Mesenteric fat pad (tissue), 1 donor: ENCODE measurements at places on chromosomes 11 and 22.

DNA sequence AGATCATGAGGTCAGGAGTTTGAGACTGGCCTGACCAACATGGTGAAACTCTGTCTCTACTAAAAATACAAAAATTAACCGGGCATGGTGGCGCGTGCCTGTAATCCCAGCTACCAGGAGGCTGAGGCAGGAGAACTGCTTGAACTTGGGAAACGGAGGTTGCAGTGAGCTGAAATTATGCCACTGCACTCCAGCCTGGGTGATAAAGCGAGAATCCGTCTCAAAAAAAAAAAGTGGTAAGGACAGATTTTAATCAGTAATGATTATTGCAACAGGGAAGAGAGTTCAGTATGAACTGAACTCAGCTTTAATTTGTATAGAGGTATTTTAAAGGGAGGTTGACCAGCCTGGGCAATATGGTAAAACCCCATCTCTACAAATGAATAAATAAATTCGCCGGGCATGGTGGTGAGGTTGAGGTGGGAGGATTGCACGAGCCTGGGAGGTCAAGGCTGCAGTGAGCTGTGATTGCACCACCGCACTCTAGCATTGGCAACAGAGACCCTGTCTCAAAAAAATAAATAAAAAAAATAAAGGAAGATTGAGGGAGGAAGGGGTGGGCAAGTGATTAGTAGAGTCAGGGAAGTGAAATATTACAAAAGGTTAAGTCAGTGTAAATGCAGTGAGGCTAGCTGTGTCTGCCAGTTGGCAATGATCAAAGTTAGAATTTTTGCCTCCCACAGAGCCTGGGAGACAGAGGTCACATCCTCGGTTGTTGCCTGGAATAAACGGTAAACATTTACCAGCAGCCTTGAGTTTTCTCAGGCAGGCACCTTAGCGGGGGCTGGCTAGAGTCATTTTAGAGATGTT, 2.6 kb upstream of the MCM5 start:
- DNase-seq: no peak

DNA sequence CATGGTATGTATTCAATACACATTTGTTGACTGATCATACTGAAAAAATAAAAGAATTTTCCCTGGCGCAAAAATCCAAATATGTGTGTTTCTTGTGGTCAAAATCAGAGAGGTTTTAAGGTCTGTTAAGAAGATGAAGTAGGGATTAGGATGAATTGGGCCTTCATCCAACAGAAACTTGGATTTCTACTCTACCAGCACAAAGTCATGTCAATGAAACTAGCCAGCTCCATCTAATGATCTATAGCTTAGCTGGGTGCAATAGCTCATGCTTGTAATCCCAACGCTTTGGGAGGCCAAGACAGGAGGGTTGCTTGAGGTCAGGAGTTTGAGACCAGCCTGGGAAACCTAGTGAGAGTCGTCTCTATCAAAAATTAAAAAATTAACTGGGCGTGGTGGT, 65.5 kb downstream of the USP35 start:
- no peak for DNase-seq

DNA sequence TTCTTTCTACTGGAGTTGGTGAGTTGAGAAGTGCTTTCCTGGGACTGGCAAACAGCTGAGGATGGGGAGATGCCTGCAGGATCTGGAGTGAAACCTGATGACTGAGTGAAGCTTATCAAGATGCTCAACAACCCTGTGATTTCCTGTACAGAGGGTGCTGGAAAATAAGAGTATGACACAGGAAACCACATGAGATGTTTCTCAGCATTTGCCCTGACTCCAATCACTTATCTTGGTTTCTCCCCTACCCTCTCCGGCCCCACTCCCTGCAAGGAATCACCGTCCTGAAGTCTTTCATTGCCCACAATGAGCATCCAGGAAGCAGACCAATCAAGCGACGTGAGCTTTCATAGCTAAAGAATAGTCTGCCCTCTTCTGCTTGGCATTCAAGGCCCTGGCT, at the start of gene MRGPRX2:
TSS of gene MRGPRX2 (minus strand) at position 89 of the 400 bp plus-strand sequence. CDS start 4,315 bp downstream, outside the sequence.
- no peak for DNase-seq

DNA sequence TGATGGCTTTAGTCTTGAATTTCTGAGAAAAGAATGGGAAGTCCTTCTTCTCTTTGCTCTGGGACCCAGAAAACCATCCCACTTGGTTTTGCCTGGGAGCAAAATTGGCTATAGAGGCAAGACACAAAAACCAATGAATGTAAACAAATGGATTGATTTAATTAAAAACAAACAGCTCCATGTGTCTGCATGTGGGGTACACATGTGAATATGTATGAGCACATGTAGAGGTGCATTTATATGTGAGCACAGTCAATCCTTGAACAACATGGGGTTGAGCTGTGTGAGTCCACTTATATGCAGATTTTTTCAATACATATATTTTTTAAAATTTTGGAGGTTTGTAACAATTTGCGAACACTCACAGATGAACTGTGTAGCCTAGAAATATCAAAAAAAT, 87.2 kb downstream of the CCDC81 start:
- no peak for DNase-seq

DNA sequence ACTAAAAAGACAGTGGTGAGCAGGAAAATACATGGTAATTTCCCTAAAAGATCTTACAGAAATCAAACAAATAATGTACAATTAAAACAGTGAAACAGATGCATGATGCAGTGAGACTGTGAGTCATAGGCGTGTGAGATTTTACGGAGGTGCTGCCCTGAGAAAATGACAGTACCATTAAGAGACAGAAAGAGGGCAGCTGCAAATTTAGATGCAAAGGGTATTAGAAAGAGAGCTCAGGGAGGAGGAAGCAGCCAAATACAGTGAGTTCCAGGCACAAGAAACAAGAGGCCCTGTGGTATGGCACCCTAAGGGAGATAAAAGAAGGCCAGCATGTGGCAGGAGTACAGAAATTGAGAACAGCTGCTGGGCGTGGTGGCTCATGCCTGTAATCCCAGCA, 88.5 kb upstream of the FIBIN start:
- no peak for DNase-seq

- no peak for DNase-seq
Measured at GRCh38 chr11:32172041-32172847, 81.4 kb downstream of the RCN1 start.

DNA sequence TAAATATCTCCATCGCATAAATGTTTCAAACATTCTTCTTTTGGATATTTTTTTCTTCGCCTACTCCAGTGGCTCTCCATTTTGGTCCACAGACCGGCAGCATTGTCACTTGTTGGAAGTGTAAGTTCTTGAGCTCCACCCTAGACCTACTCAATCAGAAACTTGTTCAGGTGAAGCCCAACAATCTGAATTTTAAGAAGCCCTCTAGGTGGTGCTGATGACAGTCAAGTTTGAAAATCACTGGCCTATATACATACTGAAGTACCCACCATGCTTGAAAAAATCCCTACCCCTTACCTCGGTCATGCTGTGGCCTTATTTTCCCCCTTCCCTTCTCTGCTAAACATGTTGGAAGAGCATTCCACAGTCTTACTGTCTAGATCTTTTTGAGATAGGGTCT, 10.2 kb upstream of the ACAT1 start:
- DNase-seq: no peak

DNA sequence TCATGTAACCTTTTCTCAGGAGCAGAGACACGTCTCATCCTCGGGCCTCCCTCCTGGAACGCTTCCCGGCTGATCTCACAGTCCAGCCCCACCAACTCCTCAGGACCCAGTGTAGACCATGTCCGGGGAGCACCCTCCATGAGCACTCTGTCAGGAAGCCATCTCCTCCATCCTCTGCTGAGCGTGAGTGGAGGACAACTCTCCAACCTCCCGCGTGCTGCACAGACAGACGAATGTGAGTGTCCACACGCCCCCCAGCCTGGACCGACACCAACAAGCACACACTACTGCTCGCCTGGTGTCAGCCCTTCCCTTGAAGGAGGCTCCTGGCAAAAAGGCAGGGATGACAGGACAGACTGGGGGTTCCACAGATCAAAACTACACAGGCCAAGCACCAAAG, 86.6 kb downstream of the SHANK2 start:
- peak; percentile 60 for DNase-seq

DNA sequence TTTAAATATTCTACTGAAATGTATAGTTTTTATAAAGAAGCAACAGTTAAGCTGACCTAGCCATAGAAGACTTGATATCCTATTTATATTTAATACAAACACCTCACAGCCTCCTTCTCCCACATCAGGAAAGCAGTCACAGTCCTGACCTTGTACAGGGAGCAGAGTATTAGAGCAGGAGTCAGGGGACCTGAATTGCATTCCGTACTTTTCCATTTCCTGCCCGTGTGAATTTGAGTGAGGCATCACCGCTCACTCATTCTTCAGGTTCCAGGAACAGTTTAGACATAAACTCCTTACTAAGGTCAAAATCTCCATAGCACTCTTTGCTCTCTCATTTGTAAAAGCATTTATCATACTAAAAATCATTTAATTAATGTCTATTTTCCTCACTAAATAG, 482.5 kb upstream of the FAT3 start:
- DNase-seq: no peak

- no peak for DNase-seq
Measured at GRCh38 chr11:12517306-12517705, 139.9 kb downstream of the PARVA start.

- DNase-seq: no peak
Measured at GRCh38 chr11:78044706-78045105, 19.0 kb upstream of the THRSP start.

GRCh38 chr22:22942511-22943329, 55.1 kb downstream of the IGLL5 start:
- peak; percentile 72 for DNase-seq
